ENCODE measurements at places on chromosomes 11 and 22.

- no peak for DNase-seq
Measured at GRCh38 chr22:37777122-37777687, 30.5 kb upstream of the GCAT start.

GRCh38 chr11:82724026-82724425 is 9.6 kb downstream of the FAM181B start:
- DNase-seq: no peak

- DNase-seq: no peak
Measured at GRCh38 chr22:23393721-23394320, 186.3 kb downstream of the IGLL1 start.

- no peak for DNase-seq
Measured at GRCh38 chr11:4049006-4049405, 45.6 kb upstream of the RRM1 start.

DNA sequence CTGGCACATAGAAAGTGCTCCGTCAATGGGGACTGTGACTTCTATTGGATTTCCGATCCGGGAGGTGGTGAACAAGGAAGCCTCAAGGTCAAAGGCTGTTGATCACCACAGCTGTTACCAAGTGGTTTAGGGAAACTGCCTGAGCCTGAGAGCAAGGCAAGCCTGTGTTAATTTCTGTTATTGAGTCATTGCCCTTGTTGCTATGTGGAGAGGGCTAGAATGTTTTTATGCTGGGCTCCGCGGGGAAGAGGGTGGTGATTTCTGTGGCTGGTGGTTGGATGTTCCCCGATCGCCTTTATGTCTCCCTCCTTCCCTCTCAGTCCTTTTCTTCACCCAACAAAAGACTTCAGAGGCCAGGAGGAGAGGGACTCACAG is 108.5 kb upstream of the ALX4 start:
- no peak for DNase-seq

DNA sequence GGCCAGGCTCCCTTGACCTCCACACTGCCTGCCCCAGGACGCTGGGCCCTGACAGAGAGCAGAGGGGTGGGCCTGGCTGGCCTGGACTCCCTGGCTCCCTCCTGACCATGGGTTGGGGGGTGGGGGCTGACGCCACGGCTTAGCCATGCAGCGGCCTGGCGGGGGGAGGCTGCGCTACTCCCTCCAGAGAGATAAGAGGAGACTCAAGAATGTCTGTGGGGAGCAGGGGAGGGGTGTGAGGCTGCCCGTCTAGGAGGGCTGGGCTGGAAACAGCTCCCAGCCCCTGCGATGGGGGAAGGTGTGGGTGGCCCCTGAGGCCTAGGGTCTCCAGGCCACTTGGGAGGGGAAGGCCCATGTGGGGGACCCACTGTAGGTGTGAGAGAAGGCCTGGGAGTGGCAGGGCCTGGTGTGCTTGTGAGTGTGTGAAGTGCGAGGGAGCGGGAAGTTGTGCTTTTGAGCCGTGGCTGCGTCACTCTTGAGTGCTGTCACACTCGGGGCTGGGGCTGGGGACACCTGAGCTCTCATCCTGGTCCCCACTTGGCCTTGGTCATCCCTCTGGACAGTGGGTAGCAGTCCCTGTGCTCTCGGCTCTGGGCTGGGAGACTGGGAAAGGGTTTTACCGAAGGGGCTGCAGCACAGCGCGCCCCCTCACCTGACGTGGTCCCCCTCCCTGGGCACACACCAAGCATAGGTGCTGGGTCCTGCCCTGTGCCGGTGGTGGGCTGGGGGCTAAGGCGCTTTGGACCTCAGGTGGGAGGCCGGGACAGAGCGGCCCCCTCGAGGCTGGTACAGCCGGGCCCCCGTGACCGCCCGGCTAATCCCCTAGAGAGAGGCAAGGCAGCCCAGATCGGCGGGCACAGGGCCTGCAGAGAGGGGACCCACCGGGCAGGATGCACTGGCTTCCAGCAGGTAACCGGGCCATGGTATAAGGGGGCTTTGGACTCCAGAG is 2.4 kb downstream of the MYRF start:
- no peak for DNase-seq

DNA sequence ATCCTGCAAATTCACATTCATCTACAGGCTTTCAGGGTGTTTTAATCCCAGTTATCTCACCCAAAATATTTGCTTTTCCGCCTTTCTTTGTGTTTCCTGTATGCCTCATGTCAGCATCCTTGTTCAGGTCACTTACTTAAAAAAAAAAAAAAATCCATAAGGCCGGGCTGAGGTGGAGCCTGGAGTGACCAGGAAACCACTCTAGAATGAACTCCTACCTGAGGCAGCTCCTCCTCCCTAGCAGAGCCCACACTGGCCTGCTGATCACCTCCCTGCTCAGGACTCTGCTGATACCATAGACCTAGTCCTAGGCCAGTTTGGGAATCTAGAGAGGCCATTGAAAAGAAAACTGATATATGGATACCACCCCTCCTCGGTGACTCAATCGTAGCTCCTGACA is 8.7 kb upstream of the DGAT2 start:
- DNase-seq: no peak

- no peak for DNase-seq
Measured at GRCh38 chr11:35305670-35306382, 113.5 kb downstream of the SLC1A2 start.

GRCh38 chr11:117638911-117639543 is 158.0 kb downstream of the DSCAML1 start:
- DNase-seq: no peak

DNA sequence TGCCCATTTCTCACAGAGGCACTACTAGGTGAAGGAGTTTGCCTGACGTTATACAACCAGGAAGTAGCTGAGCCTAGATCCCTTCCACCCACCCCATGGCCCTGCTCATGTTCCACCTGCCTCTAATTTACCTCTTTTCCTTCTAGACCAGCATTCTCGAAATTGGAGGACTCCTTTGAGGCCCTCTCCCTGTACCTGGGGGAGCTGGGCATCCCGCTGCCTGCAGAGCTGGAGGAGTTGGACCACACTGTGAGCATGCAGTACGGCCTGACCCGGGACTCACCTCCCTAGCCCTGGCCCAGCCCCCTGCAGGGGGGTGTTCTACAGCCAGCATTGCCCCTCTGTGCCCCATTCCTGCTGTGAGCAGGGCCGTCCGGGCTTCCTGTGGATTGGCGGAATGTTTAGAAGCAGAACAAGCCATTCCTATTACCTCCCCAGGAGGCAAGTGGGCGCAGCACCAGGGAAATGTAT is 14.1 kb downstream of the PIK3IP1 start:
- DNase-seq: no peak

DNA sequence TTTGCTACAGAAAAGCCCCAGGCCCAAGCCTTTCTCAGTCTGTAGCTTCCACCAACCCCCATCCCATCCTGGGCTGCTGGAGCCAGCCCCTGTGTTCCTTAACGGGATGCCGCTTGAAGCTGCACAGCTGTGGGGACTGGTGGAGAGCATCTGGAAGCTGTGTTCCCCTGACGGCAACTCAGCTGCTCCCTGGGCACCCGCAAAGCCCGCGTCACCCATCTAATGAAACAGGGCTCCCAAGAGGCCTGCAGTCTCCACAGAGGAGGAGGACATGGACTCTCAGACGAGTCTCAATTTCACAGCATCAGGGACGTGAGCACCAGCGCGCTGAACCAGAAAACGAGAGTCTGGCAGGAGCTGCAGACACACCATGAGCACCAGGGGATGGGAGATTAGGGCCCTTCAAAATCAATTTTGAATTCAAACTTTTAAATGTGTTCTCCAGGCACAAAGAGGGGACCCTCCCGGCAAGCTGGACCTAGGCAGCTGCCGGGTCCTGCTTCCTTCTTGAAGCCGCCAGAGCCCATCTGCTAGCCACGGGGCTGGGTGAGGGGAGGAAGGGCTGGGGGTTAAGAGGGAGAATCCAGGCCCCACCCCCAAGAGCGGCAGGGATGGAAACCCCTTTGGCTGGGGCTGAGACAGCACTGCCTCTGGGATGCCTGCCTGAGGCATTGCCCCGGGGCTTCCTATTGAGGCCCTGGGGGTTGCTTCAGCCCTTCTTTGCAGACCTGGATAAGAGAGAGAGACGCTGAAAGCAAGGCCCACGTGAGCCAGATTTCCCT is 21.0 kb downstream of the LMO1 start:
- no peak for DNase-seq

DNA sequence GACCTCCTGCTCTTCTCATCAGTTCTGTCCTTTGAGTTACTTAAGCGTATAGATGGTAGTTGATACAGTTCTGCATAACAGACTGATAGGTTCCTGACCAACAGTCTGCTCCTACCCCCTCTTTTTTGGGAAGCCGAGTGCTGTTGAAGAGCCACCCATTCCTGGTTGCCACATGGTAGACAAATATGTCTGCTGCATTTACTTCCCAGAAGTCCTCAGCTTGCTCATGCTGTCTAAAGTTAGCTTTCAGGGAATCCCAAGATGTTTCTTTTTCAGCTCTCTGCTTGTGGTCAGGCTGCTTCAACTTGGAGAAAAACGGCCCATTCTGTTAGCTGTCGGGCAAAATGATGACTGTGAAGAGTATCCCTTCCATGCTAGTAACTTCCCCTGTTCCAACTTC is 48.7 kb downstream of the C22orf31 start:
- DNase-seq: no peak

DNA sequence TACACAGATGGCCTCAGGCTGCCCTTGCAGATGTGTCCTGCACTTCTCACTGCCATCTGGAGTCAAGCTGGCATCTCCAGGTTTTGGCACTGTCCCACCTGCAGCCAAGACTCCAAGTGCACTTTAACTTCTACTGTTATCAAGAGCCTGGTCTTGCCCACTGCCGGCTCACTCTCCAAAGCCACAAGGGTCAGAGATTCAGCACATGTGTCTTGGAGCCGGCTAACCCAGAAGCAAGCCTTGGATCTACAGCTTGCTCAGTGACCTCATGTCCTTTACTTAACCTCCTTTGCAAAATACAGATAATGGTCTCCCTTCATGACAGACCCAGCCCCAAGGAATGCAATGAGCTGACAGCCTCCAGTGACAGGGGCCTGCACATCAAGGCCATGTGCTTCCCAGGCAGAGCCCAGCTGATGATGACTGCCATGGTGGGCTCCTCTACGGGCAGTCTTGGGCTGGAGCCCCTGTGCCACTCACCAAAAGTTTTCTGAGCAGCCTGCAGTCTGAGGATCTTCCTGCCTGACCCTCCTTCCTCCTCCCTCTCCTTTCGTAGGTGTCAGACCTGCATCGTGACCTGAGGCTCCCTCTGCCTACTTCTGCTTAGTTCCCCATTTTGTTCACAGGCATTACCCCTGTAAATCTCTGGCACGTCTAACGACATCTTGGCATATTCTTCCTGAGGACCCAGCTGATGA is 9.0 kb downstream of the TP53AIP1 start:
- DNase-seq: no peak

DNA sequence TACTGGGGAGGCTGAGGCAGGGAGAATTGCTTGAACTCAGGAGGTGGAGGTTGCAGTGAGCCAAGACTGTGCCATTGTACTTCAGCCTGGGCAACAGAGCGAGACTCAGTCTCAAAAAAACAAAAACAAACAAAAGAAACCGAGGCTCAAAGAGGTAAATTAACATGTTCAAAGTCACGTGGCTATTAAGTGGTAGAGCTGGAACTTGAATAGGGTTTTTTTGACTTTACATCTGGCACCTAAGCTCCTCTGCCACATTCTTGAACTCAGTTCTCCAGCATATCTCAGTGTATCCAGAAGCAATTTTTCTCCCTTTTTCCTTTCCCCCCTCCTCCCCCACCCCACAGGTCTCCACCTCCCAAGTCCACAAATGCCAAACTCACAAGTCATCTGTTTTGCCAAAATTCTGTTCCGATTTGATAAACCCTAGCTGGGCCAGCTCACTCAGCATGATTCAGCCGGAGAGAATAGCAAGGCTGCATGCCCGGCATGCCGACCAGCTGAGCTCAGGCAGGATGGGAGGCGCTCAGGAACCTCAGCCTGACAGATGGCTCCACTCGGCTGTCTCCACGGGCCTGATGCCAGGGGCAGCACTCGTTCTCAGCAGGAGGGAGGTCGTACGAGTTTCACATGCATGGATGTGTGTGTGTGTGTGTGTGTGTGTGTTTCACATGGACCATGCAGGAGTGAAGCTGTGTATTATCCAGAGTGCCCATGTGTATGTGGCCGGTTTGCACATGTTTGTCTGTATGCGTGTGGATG is 63.2 kb upstream of the RRAS2 start:
- DNase-seq: no peak

- no peak for DNase-seq
Measured at GRCh38 chr11:114821621-114822412, 143.5 kb downstream of the NXPE2 start.

DNA sequence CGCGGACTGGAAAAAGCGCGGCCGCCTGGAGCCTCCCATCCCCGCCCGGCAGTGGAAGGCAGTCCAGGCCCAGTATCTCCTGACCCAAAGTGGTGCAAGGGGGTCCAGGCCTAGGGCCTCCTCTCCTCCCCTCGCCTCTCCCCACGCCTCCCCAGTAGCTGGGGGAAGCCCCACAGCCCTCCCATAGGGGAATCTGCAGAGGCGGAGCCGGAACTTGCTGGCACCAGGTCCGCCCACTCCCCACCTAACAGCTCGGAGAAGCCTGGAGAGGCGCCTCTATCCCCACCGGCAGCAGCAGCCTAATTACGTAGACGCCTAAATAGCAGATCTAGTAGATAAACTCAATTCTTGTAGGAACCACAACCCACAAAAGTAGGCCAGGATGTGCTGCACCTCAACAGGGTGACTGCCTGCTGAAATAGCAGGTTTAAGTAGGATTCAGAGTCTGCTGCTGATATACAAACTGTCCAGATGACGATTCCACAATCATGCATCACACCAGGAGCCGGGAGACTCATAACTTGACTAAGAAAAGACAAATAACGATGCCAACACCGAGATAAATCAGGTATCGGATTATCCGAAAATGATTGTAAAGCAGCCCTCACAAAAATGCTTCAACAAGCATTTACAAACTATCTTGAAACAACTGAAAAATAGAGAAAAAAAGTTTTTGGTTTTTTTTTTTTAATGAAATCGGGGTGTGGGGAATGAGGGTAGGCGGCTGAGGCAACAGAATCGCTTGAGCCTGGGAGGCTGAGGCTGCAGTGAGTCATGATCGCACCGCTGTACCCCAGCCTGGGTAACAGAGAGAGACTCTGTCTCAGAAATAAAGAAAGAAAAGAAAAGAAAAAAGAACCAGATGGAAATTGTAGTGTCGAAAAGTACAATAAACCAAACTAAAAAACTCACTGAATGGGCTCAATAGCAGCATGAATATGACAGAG is 11.4 kb upstream of the BRD1 start:
- DNase-seq: peak; percentile 78

Data from stimulated activated CD4-positive, alpha-beta T cell treated with anti-CD3 and anti-CD28 coated beads, Interleukin-4, amount 100 ng/mL, for 1 hour (primary cell).